ENCODE measurements at places on chromosomes 16 and 17. TPM values are rescaled to one million over a fixed set of nuclear protein-coding genes. Genes with fewer than 3 reads are reported as not detected.

CD300LB gene
- not detected for total RNA-seq

NXN gene
- 26.7 TPM for total RNA-seq

ENPP7 gene
- total RNA-seq: not detected

TCAP gene
- total RNA-seq: 1.1 TPM

PRSS36 gene
- total RNA-seq: 1.1 TPM

DRC3 gene
- 2.4 TPM for total RNA-seq

ATP2A3 gene
- 4.9 TPM for total RNA-seq

MYL4 gene
- total RNA-seq: not detected

ZFP3 gene
- total RNA-seq: 0.81 TPM

OR2C1 gene
- not detected for total RNA-seq

KRT40 gene
- not detected for total RNA-seq

SMPD3 gene
- total RNA-seq: 0.32 TPM

HOXB1 gene
- not detected for total RNA-seq

EFCAB5 gene
- 0.39 TPM for total RNA-seq

NEURL4 gene
- total RNA-seq: 38.9 TPM

CASKIN2 gene
- 12.1 TPM for total RNA-seq

RAB37 gene
- 1.3 TPM for total RNA-seq

SCARF1 gene
- total RNA-seq: 0.36 TPM

GDPD3 gene
- total RNA-seq: 1.6 TPM

COPRS gene
- total RNA-seq: 161 TPM

NPIPA3 gene
- 1.8 TPM for total RNA-seq

TPSG1 gene
- total RNA-seq: not detected

TLCD2 gene
- 1.9 TPM for total RNA-seq

UTS2R gene
- total RNA-seq: not detected

NPIPA2 gene
- total RNA-seq: 2.0 TPM

PRSS33 gene
- total RNA-seq: not detected

STAC2 gene
- 0.93 TPM for total RNA-seq

DUS2 gene
- total RNA-seq: 16.7 TPM

EVI2A gene
- total RNA-seq: not detected

CA10 gene
- not detected for total RNA-seq

KRT12 gene
- total RNA-seq: not detected

OR4D1 gene
- not detected for total RNA-seq

PRSS22 gene
- 1.6 TPM for total RNA-seq

DNAI2 gene
- not detected for total RNA-seq

TNFRSF17 gene
- not detected for total RNA-seq

ASPHD1 gene
- total RNA-seq: 23.7 TPM

SLC47A2 gene
- total RNA-seq: 0.14 TPM

NPTX1 gene
- total RNA-seq: 202 TPM

TMEM100 gene
- not detected for total RNA-seq

APOBR gene
- 0.08 TPM for total RNA-seq

IRX5 gene
- 1.3 TPM for total RNA-seq

MT1F gene
- total RNA-seq: 14.6 TPM

ZNF594 gene
- total RNA-seq: 1.5 TPM

ODAD4 gene
- total RNA-seq: 1.8 TPM

LPCAT2 gene
- 6.3 TPM for total RNA-seq

CALB2 gene
- total RNA-seq: 4.7 TPM

LRRC37A gene
- 0.75 TPM for total RNA-seq

CDRT4 gene
- total RNA-seq: not detected

CDT1 gene
- total RNA-seq: 16.4 TPM

HS3ST3A1 gene
- total RNA-seq: not detected

KRT32 gene
- not detected for total RNA-seq

RAMP2 gene
- total RNA-seq: 0.74 TPM

TNRC6A gene
- 25.9 TPM for total RNA-seq

HOXB9 gene
- 7.8 TPM for total RNA-seq

CLDN9 gene
- total RNA-seq: 0.32 TPM

NTN3 gene
- not detected for total RNA-seq

TBC1D3H gene
- not detected for total RNA-seq

NHLRC4 gene
- 0.14 TPM for total RNA-seq

MT1A gene
- total RNA-seq: 25.0 TPM

ZNF213 gene
- 12.6 TPM for total RNA-seq
